ENCODE measurements at places on chromosomes 12 and 14.

- no peak for DNase-seq
These were observed 757.4 kb downstream of the VRK1 start for GRCh38 chr14:97554597-97554996.

GRCh38 chr14:58961045-58961731 is 227.3 kb upstream of the DAAM1 start:
- no peak for DNase-seq

- DNase-seq: no peak
These were observed 193.9 kb upstream of the DDHD1 start for GRCh38 chr14:53346988-53347387.

DNA sequence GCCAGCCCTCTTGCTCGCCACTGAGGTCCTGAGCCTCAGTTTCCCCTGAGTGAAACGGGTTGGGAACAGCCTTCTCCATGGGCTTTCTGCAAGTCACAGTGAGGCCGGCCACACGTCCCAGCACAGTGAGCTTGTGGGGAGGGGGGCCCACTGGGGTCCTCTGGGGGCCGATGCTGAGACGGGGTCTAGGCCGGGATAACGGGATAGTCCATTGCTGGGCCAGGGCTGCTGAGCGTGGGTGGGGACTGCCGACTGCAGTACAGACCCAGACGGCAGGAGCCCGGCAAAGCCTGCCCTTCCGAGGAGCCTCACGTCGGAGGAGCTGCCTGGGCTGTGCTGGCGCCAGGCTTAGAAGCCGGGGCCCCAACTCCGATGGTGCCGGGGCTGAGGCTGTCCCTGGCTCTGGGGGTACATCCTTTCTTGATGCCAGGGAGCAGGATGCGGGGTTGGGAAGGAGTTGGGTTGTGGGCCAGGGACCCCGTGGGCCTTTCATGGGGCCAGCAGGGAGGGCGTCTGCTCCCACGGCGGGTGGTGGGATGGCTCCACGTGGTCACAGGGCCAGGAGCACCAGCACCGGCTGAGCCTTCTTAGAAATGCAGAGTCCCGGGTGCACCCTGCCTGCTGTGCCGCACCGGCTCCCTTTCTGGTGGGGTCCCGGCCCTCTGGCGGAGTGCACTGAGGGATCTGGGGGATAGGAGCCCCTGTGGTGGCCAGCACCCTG is 24.2 kb downstream of the NOC4L start:
- DNase-seq: no peak

DNA sequence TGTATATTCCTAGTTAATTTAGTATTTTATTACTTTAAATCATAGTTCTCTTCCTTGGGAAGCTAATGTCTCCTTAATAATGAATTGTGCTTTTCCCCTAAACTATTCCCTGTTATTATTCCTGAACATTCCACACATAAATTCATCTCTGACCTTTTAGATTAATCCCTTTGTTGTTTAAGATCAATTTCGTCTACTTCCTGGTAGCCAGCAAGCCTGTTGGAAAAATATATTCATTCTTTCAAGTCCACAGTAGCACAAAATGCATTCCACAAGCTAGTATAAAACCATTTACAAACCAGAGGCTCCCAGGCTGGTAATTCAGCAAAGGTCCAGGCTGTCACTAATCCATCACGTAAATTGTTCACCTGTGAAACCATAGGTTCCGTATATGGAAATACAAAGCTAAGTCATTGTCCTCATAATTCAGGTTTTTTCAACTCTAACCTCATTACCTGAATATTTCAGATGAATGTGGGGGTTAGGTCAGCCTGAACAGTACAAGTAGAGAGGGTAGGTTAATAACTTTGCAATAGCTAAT is 232.7 kb downstream of the SEC23A start:
- DNase-seq: no peak

GRCh38 chr12:26095186-26095585 is 29.7 kb downstream of the BHLHE41 start:
- DNase-seq: no peak

Measured in stimulated activated CD8-positive, alpha-beta memory T cell treated with anti-CD3 and anti-CD28 coated beads, Interleukin-12 subunit alpha, Interleukin-12 subunit beta, amount 100 ng/mL, for 4 hours (primary cell).